Left ventricle myocardium inferior (tissue), 1 donor: ENCODE measurements at places on chromosomes 2 and 18.

GRCh38 chr18:48065601-48065995 is 135.1 kb upstream of the SMAD2 start:
- no peak for DNase-seq

GRCh38 chr2:231689124-231689893 is 19.0 kb upstream of the PTMA start:
- no peak for DNase-seq

GRCh38 chr2:171600126-171600525 is 77.9 kb downstream of the CYBRD1 start:
- DNase-seq, result no peak

- DNase-seq, result no peak
Observed at GRCh38 chr18:45122506-45122905, 441.8 kb downstream of the SETBP1 start.

- no peak for DNase-seq
Observed at GRCh38 chr2:181239201-181239799, 217.9 kb upstream of the ITGA4 start.

DNA sequence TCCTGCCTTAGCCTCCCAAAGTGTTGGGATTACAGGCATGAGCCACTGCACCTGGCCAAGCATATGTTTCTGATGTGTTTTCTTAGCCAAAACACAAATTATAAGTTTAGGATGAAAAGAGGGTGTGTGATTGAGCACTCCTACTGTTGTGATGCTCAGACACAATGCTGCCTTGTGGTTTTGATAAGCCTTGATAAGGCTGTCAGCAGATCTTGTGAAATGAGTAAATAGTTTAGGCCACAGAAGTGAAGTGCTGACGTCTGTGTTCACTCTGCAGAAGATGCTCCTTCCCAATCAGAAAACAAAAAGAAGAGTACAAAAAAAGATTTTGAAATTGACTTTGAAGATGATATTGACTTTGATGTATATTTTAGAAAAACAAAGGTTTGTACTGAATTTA is 24.3 kb downstream of the NCAPH start:
- DNase-seq, result no peak

GRCh38 chr2:171513719-171514160 is 8.5 kb upstream of the CYBRD1 start:
- DNase-seq, result no peak

DNA sequence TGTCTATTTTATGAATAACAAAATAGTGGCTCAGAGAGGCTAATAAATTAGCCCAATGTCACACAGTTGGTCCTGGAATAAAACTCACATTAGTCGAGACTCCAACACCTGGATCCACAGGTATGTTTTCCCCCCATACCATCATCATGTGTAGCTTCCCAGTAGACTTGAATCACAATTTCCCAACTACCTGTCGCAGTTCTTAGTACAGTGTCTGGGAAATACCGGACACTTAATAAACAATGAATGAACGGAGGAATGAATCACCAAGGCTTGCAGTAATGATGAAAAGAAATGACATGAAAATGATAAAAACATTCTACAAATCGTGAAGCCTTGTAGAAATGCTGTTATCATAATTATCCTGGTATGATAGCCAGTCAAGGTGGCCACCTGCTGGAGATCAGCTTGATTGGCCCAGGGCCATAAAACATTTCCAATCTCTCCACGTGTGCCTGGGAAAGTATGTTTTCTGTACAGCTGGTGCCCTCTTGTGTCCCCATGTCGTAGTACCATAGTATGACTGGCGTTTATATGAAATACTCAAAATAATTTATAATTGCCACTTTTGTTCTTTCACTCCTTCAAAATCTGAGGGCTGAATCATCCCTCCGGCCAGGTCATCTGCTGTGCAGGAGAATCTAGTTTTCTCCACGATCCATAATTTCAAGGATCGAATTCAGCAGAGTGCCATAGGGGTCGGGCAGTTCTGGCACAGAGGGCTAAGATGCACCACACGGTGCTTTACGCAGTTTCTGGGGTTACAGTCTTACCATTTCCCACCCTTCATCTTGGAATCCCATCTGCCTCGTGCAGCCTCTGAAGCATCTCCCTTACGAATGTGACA is 95.4 kb downstream of the LAMA1 start:
- DNase-seq, result no peak

DNA sequence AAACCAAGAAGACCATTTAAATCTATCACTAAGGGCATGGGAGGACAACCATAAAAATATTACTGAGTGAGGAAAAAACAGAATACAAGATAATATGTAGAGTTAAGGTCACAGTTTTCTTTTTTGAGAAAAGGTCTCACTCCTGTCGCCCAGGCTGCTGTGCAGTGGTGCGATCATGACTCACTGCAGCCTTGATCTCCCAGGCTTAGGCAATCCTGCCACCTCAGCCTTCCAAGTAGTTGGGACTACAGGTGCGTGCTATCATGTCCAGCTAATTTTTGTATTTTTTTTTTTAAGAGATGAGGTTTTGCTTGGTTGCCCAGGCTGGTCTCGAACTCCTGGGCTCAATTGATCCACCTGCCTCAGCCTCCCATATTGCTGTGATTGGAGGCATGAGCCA is 24.0 kb downstream of the POLR1A start:
- DNase-seq, result no peak

DNA sequence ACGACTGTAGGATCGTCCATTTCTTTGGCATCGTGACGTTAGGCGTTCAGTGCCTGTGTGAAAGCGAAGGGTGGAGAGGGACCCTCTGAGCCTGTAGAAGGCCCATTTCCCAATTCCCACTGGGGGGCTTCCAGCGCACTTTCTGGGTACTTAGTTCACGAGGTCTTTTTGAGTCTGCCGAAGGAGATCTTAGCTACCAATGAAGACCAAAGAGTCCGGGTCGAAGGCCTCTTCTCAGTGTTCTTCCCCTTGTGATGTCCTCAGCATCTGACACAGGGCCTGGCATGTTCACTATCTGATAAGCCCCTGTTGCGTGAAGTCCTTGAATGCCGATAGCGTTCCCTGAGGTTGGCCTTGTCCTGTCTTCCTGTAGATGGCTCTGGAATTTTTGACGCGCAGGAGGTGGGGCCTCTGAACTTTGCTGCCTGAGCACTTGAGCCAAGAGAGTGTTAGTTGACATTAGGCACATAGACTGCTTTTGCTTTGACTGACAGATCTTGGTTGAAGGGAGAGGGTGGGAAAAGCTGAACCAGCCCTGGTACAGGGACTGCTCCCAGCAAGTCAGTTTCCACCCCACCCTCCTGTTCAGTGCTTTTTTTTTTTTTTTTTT is 52.8 kb downstream of the LDLRAD4 start:
- DNase-seq, result peak; percentile 58

DNA sequence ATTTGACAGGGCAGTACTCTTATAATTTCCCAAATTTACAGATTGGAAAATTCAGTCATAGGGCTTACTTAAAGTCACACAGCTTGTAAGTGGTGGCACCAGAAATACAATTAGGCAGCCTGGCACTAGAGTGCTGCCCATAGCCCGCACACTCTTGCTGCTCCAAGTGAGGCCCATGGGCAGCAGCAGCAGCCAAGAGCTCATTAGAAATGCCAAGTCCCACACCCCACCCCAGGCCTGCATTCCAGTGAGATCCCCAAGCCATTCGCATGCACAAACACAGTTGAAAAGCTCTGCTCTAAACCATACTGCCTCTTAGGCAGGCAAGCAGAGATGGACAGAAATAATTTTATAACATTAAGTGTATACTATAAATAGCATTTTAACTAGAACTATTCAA is 379.3 kb upstream of the PKDCC start:
- no peak for DNase-seq

DNA sequence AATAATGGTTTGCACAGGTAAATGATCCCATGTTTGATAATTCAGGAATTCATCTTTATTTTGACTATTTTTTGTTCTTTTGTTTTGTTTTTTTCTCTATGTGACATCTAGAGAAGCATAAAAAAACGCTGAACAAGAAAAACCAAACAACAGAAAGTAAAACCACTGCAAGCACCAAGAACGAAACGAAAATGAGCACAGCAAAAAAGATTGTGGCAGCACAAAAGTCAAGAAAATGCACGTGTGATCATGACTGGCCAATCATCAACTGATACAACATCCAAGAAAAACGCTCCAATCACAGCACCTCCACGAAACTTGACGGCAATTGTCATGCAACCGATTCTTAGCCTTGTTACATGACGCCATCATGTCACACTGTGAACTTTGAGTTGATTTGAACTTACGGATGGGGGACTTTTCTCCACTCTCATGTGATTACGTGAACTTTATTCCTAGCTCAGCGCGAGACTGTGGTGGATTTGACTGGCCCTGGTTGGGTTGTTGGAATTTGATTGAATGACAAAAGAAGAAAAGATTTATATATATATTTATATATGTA is 318.7 kb downstream of the CELF4 start:
- DNase-seq, result no peak

- DNase-seq, result no peak
Observed at GRCh38 chr2:166333801-166334200, 41.9 kb downstream of the SCN9A start.
